Progenitor cell of endocrine pancreas (in vitro differentiated cells): ENCODE measurements at places on chromosomes 2 and 18.

- no peak overlapping the region for H3K4me3 ChIP-seq
- H3K36me3 ChIP-seq: peaks cover 26% of the 10 kb centered on the region
- no peak for DNase-seq
- peaks cover 7% of the 10 kb centered on the region for H3K4me1 ChIP-seq
These were observed 58.8 kb downstream of the RNF144A start for GRCh38 chr2:6975988-6976387.

DNA sequence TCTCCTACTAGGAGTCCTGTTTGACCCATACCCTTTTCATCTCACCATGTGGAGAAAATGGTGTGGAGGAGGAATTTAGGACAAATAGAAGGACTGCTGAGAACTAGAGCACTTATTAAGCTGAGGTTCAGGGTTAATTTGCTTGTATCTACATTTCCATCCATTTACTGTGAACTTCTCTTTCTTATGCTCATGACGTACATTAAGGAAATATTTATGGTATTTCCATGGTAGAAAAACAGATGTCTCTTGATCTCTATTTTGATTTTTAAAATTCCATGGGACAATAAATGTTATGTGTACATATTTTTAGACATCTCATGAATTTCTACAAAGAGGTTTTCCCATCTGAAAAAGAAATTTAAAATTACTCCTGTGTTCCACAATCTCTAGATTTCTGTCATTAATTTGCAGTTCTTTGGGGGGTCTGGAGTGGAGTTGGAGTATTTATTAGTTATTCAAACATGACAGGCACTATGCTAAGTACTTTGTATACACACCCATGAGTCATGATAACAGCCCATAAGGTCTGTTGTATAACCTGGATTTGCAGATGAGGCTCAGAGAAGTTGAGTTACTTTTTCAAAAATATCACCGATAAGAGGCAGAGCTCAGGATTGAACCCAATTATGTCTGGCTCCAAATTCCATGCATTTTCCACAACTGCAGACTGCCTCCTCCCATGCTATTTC, 112.6 kb downstream of the COPS8 start:
- no peak overlapping the region for H3K27ac ChIP-seq
- no peaks in the 10 kb centered on the region for H3K36me3 ChIP-seq
- no peak overlapping the region for H3K4me3 ChIP-seq
- H3K4me1 ChIP-seq: peaks cover 8% of the 10 kb centered on the region

GRCh38 chr2:38442643-38443541, 65.8 kb upstream of the ATL2 start:
- no peak overlapping the region for H3K4me3 ChIP-seq
- no peak overlapping the region for H3K27ac ChIP-seq
- peaks cover 25% of the 10 kb centered on the region for H3K4me1 ChIP-seq
- H3K36me3 ChIP-seq: no peaks in the 10 kb centered on the region
- DNase-seq: no peak
- H3K27me3 ChIP-seq: peaks cover 49% of the 10 kb centered on the region

DNA sequence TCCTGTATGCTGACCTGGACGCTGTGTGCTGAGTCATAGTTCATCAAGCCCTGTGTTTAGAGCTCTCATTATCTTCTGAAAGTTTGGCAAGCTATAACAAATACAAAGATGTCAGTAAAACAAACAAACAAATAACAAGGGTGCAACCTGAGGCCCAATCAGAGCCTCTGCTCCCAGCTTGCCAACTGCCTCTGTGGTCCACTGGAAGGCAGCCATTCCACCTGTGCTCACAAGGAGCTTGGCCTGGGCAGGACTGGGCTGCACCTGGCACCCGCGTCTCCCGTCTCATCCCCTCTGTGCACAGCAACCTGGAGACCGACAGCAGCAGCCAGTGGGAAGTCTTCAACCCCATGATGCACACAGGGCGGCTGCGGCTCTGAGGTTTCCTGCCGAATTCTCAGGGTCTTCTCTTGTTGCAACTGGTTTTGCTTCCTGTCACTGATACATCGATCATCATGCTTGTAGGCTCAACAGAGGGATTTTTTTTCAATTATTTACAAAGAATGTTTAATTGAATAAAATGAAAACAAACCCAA, 97.8 kb downstream of the TMEM18 start:
- no peak overlapping the region for H3K27ac ChIP-seq
- H3K27me3 ChIP-seq: no peaks in the 10 kb centered on the region
- no peak for DNase-seq
- H3K4me1 ChIP-seq: no peaks in the 10 kb centered on the region
- H3K36me3 ChIP-seq: peaks cover 2% of the 10 kb centered on the region

DNA sequence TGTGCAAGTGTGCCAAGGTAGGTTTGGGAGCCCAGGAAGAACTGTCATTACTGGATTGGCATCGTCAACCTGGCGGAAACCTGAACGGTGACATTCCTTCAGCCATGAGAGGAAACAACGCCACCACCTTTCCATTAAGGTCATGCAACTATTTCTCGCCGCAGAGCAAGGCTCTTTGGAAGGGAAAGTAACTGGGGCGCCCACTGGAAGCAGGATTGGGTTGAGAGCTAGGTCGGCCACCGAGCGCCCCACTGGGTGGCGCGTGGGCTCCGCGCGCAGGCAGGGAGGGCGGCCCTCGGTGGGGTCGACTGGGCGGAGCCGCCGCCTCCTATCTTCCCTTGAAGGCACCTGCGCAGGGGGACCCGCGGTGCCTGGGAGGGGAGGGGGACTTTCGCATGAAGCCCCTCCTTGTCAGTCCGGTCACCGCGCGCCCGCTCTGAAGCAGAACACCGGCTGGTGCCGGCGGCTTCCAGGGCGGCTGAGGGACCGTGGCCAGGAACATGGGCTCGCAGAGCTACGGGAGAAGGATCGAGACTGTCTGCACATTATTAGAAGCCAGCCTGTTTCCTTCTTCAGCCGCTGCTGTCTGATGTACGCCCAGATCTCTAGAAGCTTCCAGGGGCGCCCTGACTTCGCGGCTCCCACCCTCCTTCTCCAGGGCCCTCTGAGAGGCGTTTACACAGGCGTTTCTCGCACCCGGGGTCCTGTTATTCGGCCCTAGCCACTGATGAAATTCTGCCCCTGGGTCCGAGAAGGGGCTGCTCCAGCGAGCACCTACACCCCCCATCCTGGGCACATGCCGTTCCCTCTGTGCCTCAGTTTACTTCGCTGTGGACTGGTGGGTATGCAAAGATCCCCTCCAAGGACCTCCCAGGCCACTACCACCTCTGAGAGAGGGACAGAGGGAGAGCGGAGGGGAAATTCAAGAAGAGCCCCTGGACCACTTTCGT, 27.3 kb upstream of the MAL start:
- H3K4me3 ChIP-seq: peak overlapping the region; percentile 16
- peaks cover 21% of the 10 kb centered on the region for H3K27me3 ChIP-seq
- H3K36me3 ChIP-seq: no peaks in the 10 kb centered on the region
- DNase-seq: no peak
- H3K4me1 ChIP-seq: no peaks in the 10 kb centered on the region

DNA sequence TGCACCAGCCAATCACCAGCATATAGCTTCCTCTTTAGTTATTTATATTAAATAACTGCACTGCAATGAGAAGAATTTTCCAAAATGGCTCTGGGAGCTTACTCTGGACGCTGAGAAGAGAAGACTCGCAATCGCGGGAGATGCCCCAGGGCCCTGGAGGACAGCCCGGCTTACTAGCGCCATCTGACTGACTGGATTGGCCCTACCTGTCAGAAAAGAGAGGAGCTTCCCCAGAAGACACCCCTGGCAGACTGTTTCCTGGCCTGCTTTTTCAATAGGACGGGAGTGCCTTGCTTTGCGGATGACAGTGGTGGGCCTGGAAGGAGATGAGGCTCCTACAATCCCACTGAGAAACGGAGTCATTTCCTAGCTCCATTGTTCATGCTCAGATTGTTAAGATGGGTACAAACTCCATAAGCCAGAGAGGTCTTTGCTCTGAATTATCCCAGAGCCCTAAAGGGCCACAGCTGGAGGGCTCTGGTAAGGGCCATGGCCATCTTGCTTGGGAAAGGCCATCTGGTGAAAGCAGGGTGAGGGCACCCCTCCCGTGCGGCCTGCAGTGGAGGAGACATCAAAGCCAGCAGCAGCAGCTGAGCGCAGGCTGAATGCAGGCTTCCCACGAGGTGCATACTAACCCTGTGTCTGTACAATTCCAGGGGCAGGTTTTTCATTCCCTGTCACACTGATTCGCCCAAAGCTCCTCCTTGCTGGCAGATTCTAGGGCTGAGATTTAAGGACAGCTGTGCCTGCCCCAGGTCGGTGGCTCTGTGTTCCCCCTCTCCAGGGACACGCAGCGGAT, 92.1 kb downstream of the GALR1 start:
- H3K27ac ChIP-seq: no peak overlapping the region
- H3K36me3 ChIP-seq: no peaks in the 10 kb centered on the region
- peaks cover 8% of the 10 kb centered on the region for H3K27me3 ChIP-seq
- H3K4me1 ChIP-seq: peaks cover 3% of the 10 kb centered on the region
- no peak overlapping the region for H3K4me3 ChIP-seq
- DNase-seq: no peak

DNA sequence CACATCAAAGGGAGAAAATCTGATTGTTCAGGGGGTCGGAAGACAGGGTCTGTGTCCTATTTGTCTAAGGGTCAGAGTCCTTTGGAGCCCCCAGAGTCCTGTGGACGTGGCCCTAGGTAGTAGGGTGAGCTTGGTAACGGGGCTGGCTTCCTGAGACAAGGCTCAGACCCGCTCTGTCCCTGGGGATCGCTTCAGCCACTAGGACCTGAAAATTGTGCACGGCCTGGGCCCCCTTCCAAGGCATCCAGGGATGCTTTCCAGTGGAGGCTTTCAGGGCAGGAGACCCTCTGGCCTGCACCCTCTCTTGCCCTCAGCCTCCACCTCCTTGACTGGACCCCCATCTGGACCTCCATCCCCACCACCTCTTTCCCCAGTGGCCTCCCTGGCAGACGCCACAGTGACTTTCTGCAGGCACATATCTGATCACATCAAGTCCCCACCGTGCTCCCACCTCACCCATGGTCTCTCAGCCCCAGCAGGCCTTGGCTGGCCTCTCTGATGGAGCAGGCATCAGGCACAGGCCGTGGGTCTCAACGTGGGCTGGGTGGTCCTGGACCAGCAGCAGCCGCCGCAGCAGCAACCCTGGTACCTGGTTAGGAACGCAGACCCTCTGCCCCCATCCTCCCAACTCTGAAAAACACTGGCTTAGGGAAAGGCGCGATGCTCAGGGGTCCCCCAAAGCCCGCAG, 3.8 kb downstream of the PROC start:
- no peaks in the 10 kb centered on the region for H3K36me3 ChIP-seq
- H3K4me1 ChIP-seq: peaks cover 20% of the 10 kb centered on the region
- H3K27me3 ChIP-seq: peaks cover 50% of the 10 kb centered on the region
- no peak for DNase-seq
- H3K27ac ChIP-seq: no peak overlapping the region
- peak overlapping the region; percentile 48 for H3K4me3 ChIP-seq

- no peaks in the 10 kb centered on the region for H3K27me3 ChIP-seq
- H3K27ac ChIP-seq: no peak overlapping the region
- no peak overlapping the region for H3K4me3 ChIP-seq
- H3K4me1 ChIP-seq: peaks cover 3% of the 10 kb centered on the region
These were observed 9.1 kb downstream of the CAB39 start for GRCh38 chr2:230721712-230722111.

DNA sequence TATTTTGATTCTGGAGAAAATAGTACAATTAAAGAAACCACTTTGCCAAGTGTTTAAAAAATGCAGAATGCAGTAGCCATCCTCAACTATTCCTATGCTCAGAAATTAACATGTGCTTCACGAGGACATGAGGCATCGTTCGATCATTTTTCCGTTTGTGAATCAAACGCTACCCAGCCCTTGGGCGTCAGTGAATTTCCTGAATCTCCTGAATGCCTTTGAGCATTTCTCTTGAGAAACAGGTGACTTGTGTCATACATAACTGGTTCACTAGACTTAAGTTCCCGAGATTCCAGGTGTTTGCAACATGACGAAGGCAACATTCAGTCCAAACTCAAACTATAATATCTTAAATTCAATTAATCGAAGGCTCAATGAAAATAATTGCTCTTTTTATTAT, 110.0 kb upstream of the ALKAL2 start:
- H3K4me3 ChIP-seq: no peak overlapping the region
- H3K27ac ChIP-seq: no peak overlapping the region
- DNase-seq: no peak
- no peaks in the 10 kb centered on the region for H3K36me3 ChIP-seq
- H3K4me1 ChIP-seq: peaks cover 8% of the 10 kb centered on the region

DNA sequence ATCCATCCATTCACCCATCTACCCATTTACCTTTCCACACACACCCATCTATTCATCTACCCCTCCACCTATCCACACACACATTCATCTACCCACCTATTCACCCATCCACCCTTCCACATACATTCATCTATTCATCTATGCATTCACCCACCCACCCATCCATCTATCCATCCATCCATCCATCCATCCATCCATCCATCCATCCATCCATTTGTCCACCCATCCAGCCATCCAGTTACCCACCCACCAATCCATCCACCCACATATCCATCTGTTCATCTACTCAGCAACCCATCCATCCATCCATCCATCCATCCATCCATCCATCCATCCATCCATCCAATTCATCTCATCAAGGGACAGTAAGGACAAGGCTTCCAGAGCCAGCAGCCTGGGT, 74.0 kb downstream of the INHBB start:
- no peak overlapping the region for H3K4me3 ChIP-seq
- H3K27me3 ChIP-seq: peaks cover 61% of the 10 kb centered on the region
- DNase-seq: no peak
- peaks cover 3% of the 10 kb centered on the region for H3K4me1 ChIP-seq
- no peaks in the 10 kb centered on the region for H3K36me3 ChIP-seq

GRCh38 chr18:45412577-45412976, 202.7 kb upstream of the SLC14A2 start:
- H3K27ac ChIP-seq: no peak overlapping the region
- H3K4me1 ChIP-seq: peaks cover 1% of the 10 kb centered on the region
- peaks cover 12% of the 10 kb centered on the region for H3K27me3 ChIP-seq
- H3K4me3 ChIP-seq: no peak overlapping the region
- no peak for DNase-seq

- no peak overlapping the region for H3K4me3 ChIP-seq
- DNase-seq: no peak
- no peaks in the 10 kb centered on the region for H3K36me3 ChIP-seq
- H3K27ac ChIP-seq: no peak overlapping the region
These were observed 19.6 kb upstream of the WDR75 start for GRCh38 chr2:189421644-189422043.

DNA sequence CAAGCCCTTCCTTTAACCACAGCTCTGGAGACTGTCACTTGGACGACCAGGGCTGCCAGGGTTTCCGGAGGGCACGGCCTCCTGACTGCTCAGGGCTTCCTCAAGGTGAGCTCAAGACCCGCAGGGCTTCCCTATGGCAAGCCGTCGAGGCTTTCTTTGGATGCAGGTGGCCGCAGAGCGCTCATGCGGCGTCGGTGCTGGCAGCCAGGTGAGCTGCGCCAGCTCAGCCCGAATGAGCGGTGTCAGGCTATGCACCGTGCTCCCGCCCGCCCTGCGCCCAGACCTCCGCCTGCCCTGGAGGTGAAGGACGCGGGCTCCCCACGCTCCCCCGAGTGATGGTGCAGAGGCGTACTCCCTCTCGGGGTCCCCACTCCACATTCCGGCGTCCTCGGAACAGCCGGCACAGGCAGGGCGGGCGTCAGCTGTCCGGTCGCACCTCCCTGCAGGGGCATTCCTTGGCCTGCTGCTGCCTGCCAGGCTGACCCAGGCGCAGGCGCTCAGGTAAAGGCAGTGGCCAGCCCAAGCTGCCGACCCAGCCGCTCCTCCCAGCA, 20.8 kb upstream of the TUBB6 start:
- H3K27ac ChIP-seq: no peak overlapping the region
- H3K4me3 ChIP-seq: peak overlapping the region; percentile 78
- DNase-seq: no peak

- no peak overlapping the region for H3K27ac ChIP-seq
- peaks cover 2% of the 10 kb centered on the region for H3K4me1 ChIP-seq
- H3K36me3 ChIP-seq: no peaks in the 10 kb centered on the region
- H3K4me3 ChIP-seq: no peak overlapping the region
These were observed 57.3 kb downstream of the ACOXL start for GRCh38 chr2:110789706-110790105.
